ENCODE measurements at places on chromosomes 5 and 9.

- no peak for DNase-seq
These were observed 10.3 kb downstream of the TRIM7 start for GRCh38 chr5:181194489-181195248.

DNA sequence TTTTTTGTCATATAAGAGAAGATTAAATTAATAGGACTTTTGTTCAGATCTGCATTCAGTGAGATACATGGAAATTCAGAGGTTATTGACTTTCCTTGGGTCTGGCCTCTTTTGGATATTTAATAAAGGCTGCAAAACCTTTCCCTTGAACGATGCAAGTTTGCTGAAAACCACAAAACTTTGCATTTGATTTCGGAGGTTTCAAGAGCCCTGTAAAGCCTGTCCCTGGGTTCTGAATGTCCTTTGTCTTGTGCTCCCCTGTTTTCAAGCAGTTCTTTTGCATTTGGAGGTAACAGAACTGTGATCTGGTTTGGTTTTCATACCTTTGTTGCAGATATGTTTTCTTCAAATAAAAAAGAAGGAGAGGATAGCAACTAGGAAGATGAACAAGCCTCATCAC lies 188.1 kb upstream of the DMRT1 start:
- DNase-seq = no peak

DNA sequence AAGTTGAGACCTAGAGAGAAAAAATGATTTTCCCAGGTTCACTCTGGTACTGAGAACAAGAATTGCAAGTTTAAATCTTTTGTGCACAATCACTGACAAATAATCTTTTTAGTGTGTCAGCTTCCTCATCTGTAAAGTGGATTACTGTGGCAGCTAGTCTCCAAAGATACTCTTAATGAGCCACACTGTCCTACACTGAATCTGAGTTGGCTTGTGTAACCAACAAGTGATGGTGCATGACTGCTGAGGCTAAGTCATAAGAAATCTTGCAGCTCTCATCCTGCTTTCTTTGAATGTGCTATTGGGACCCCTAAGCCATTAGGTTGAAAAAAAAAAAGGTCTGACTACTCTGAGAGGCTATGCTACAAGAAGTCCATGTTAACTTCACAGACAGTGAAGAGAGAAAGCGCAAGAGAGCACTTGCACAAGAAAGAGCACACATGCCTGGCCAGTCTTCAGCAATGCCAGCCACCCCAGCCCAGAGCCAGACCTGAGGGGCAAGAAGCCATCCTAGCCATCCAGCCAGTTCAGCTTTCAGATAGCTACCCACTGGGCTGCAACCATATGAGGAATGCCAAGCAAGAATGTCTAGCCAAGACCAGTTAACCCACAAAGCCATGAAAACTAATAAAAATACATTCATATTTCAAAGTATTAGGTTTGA lies 419.4 kb downstream of the RAB3C start:
- DNase-seq = no peak

GRCh38 chr9:133003671-133004090 lies 25.2 kb downstream of the GFI1B start:
- no peak for DNase-seq

- no peak for DNase-seq
These were observed 629.3 kb downstream of the ANXA1 start for GRCh38 chr9:73780916-73781315.

DNA sequence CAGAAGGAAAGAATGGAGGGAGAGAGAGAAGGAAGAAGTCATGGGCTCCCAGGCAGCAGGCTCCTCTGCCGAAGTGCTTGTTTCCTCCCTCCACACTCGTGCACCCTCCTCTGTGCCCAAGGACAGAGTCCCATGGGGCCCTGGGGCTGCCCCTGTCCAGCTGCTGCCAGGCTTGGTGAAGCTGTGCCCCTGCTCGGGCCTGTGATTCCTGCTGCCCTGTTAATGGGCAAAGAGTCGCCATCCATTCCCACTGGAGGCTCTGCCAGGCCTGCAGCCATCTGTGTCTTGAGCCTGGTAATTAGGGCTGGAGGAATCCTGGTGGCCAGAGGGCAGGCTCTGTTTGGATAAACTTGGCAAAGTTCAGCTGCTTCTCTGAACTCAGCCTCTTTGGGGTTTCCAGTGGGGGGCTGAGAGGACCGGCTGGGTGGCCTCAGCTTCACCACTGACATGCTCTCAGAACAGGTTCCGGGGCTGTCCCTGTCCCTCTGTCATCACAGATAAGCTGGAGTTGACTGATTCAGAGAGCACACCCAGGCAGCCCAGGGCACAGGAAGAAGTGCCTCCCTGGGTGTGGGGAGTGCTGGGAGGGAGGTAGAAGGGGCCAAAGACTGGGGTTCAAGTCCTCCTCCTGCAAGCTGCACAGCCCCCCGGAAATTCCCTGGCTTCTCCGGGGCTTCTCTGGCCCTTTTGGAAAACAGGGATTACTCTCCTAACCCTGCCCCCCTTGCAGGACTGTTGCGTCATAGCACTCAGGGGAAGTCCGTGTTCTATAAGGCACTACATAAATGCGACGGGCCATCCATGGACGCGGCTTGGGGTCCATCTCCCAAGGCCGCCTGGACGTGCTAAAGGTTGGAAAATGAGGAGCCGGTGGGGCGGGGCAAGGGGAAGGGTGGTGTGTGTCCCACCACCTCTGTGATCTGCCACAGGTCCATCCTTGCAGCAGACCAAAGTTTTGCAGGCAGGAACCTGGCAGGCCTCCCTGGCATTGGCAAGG lies 154.8 kb downstream of the PAX5 start:
- no peak for DNase-seq

GRCh38 chr9:35350827-35351549 lies 138.9 kb upstream of the RUSC2 start:
- no peak for DNase-seq

DNA sequence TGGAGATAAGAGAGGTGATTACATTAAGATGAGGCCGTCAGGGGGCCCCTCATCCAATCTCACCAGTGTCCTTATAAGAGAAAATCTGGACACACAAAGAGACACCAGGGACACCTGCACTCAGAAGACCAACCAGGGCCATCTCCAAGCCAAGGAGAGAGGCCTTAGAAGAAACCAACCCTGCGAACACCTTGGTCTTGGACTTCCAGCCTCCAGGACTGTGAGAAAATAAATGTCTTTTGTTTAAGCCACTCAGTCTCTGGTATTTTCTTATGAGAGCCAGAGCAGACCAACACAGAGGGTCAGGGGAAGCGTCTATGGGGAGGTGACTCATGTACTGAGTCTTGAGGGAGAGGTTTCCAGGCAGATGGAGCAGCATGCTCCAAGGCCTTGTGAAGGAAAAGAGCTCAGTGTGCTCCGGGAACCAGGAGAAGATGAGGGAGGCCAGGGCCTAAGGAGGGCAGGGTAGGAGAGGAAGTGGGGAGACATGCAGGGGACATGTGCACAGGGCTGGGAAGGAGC lies 5.4 kb downstream of the PHYKPL start:
- no peak for DNase-seq

DNA sequence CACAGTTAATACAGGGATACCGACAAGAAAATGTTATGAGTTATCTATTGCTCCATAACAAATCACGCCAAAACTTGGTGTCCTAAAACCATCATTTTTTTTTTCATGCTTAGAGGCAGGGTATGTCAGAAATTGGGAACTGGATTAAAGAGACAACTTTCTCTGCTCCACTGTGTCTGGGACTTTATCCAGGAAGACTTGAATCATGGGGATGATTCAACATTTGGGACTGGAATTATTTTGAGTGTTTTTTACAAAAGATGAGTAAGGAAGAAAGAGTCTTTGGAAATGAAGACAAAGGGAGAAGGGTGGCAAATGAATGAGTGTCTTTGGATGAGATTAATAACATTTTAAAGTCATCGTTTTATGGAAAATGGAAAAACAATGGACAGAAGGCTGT lies 1883.7 kb upstream of the C9orf72 start:
- DNase-seq = no peak

GRCh38 chr5:149898811-149899210 lies 45.8 kb downstream of the PDE6A start:
- DNase-seq = no peak

DNA sequence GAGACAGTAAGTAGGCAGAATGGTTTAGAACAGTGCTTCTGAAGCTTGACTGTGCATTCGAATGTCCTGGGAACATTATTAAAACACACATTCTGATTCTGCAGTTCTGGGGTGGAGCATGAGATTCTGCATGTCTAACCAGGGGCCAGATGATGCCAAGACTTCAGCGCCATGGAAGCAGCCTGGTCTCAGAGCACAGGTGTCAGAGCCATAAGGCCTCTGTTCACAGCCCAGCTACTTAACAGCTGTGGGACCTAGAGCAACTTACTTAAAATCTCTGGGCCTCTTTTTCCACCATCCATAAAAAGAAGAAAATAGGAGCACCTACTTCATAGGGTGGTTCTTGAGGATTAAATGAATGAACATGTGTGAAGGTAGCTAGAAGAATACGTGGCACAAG lies 84.0 kb downstream of the GNAQ start:
- no peak for DNase-seq

- no peak for DNase-seq
These were observed 168.5 kb downstream of the DOCK2 start for GRCh38 chr5:169805527-169805934.

GRCh38 chr5:168302785-168303184 lies 11.3 kb downstream of the WWC1 start:
- DNase-seq = no peak

DNA sequence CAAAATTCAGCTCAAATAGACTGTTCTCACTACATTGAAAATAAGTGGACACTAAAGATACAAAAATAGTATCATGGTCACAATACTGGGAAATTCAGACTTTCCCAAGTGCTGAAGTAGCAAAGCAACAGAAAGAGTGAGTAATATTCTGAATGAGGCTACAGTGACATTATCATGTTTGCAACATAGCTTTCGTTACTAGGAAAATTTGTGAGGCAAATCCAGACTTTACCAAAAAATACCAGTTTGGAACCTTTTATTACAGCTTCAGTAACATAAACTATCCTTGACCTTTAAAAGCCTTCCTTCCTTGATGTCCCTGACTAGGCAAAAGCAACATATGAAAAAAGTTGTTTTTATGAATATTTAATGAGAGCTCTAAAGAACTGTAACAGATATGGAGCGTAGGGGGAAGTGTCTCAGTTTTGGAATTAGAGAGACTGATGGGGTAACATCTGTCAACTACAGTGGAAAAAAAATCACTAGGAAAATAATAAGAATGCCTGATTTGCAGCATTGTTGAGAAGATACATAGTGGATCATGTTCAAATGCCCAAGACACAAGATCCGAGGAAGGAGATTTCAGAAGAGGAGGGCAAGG lies 312.9 kb downstream of the ADGRV1 start:
- no peak for DNase-seq

DNA sequence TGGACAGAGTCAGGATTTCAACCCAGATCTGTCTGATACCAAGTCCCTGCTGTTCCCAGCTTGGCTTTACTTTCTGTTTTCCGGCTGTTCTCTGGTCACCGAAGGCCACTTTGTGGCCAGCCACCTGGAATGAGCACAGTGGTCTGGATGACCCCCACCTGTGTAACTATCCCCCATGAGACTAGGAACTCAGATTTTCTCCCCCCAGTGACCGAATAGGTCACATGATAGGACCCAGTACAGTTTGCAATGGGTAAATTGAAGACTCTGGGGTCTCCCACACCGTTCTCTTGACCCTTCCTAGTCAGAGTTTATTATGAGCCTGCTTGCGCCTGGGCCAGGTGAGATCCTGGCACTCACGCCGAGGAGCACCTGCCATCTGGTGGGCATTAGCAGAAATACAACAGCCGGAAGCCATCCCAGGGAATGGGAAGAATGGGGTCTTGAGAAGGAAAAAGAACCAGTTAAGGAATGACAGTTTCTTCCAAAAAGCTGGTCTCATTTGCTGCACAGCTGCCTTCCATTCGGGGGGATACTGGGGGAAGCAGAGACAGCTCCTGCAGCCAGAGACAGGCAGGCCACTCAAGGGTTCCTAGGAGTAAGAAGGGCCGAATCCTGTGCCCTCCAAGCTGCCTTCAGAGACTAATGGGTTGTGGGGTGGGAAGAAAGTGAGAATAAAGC lies 7.1 kb downstream of the PHYHD1 start:
- peak; percentile 61 for DNase-seq

DNA sequence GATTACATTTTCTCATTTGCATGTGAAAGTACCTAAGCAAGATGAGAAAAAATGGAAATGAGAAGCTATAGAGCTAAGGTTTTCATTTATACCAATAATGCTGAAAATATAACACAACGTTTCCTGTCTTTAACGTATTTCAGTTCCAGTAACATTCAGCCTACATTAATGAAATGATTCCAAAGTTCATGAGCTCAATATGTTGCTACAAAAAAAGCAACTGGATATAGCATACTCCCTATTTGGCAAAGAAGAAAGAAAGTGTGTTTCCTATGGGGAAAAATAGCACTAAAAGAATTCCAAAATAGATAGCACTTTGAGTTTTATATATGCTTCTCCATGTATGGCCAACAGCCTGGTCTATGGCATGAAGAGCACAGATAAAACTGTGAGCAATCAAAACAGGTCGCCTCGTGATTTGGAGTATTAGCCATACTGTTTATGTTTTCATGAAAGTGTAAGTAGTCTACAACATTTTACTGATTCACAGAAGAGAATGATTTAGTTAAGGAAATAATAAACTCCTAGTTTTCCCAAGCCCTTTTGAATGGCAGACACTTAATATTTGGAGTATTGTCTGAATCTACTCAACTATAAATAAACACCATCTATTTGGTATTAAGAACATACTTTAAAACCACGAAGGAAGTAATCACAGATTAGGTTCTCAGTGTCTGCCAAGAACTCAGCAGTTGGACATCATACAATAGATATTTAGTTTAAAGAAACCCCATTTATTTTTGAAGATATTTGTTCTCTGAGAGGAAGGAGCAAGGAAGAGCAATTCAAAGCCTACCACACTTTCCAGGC lies 258.7 kb upstream of the RASA1 start:
- no peak for DNase-seq

GRCh38 chr9:4592295-4592694 lies 69.8 kb upstream of the PLPP6 start:
- no peak for DNase-seq

DNA sequence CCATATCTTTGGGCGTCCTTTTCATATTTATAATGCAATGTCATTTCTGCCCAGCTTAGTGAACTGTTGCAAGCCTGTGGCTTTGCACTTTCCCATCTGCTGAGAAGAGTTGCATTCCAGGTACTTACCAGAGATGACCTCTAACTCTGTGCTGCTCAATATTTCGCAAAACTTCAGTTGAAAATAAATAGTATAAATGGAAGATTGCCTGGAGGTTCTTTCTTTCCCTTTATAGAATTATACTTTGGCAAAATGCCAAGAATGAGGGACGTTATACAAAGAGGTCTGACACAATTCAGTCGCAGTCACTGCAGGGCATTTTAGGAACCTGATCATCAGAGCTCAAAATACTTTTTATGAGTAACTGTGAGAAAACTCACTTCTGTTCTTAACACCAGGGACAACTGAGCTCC lies 18.9 kb upstream of the VLDLR start:
- no peak for DNase-seq
